ENCODE measurements at places on chromosomes 7 and 10.

DNA sequence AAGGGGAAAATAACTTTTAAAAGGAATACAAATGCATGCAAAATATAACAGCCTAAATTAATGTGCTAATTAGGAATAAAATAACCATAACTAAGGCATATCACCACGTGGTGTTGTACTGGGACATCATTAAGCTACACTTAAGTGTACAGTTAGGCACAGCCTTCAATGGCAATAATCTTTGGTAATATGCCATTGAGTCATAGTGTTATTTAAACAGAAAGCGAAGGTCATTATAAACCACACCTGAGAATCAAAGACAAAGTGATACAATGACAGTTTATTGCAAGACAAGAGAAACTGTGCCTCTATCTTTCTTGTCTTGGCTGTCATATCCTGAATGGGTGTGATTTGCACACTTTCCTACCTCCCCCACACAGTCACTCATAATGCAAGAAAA, 30.5 kb upstream of the AUTS2 start:
- DNase-seq, result no peak

GRCh38 chr7:54615-55014, 137.8 kb upstream of the FAM20C start:
- DNase-seq, result no peak

- no peak for DNase-seq
These were observed 97.5 kb downstream of the FAM53B start for GRCh38 chr10:124646483-124647352.

- no peak for DNase-seq
These were observed 9.4 kb downstream of the EFCAB10 start for GRCh38 chr7:105571891-105572290.

DNA sequence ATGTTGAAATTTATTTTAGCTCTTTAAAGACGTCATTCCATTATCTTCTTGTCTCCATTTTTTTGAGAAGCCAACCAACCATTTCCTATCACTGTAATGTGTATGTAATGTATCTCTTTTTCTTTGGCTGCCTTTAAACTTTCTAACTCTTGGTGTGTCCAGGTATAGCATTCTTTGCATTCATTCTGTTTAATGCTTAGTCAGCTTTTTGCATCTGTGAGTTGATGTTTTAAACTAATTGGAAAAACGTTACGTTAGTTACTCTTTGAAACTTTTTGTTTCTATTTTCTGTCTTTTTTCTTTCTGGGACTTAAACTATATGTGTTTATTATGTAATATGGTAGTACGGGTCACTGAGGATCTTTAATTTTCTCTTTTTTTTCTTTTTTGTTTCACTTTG, 77.4 kb upstream of the PPP1R9A start:
- no peak for DNase-seq

DNA sequence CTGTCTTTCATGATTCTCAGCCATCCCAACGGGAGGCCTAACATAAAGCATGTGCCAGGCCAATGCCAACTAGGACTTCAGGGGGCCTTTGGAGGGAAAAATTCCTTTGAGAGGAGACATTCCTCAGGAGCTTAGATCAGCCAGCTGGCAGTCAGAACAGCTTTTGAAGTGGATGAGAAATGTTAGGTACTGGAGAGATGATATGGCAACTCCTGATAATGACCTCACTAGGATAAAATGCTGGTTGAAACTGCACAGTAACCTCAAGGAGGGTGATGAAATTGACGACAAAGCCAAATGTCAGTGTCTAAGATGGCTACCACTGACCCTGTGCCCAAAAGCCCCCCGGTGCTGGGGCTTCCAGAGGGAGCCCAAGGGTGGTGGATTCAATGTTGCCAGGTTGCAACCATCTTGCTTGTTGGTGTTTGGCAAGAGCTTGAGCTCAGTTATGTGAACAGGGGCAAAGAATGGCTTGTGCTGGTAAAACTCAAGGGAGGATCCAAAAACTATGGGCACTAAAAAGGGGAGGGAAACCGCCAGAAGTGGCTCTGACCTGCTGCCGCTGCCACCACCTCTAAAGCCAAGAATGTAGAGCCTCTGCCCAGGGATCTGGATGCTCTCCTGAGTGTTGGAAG, 121.2 kb downstream of the UBE2H start:
- no peak for DNase-seq

- no peak for DNase-seq
These were observed 10.0 kb downstream of the BTRC start for GRCh38 chr10:101363850-101364400.

DNA sequence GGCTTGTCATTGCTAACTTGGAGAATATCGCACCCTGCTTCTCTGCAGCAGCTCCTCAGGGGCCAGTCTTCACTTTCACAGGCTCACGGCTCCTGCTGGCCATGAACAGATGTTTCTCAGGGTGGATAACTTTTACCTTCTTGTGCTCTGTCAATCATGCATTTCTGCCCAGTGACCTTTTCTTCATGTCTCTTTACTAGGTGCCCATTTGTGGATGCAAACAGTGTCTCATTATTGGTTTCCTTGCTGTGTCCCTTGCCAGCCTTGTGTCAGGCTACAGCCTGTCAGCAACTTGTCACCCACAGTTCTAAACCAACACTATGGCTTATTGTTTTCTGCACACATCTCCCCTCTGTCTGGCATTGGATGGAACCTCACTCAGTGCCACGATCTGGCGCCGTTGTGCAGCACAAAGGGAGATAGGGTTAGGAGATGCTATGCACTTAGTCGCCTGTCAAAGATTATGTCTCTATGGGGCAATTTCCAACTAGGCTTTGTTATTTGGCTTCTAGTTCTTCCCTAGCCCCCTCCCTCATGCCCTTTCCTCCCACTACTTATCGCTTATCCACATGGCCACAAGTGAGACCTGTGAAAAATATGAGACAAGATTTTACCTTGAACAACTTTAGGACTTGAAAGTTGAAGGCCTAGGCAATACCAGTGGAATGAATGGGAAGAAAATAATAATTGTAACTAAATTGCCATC, 45.7 kb upstream of the NXPH1 start:
- no peak for DNase-seq

- no peak for DNase-seq
These were observed 75.6 kb downstream of the AMZ1 start for GRCh38 chr7:2763597-2763996.

GRCh38 chr10:72337039-72337629, 17.6 kb downstream of the DNAJB12 start:
- DNase-seq, result peak; percentile 49

GRCh38 chr7:96899108-96899507, 106.2 kb upstream of the DLX6 start:
- DNase-seq, result no peak

DNA sequence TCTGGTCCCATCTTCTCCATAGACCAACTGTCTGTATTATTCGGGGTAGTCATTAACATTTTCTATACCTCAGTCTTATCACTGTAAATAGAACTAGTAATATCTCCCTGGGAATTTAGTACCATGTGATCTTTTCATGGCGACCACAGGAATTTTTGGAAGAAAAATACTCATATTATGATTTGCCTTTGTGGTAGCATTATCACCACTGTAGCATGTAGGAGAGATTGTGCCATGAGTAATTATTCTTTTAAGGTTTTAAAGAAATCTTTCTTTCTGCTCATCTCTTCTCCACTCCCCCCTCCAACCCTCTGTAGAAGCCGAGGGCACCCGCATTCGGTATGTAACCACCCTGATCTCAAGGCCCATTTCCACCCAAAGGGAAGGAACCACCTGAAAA, 25.0 kb downstream of the ZNF365 start:
- DNase-seq, result no peak

DNA sequence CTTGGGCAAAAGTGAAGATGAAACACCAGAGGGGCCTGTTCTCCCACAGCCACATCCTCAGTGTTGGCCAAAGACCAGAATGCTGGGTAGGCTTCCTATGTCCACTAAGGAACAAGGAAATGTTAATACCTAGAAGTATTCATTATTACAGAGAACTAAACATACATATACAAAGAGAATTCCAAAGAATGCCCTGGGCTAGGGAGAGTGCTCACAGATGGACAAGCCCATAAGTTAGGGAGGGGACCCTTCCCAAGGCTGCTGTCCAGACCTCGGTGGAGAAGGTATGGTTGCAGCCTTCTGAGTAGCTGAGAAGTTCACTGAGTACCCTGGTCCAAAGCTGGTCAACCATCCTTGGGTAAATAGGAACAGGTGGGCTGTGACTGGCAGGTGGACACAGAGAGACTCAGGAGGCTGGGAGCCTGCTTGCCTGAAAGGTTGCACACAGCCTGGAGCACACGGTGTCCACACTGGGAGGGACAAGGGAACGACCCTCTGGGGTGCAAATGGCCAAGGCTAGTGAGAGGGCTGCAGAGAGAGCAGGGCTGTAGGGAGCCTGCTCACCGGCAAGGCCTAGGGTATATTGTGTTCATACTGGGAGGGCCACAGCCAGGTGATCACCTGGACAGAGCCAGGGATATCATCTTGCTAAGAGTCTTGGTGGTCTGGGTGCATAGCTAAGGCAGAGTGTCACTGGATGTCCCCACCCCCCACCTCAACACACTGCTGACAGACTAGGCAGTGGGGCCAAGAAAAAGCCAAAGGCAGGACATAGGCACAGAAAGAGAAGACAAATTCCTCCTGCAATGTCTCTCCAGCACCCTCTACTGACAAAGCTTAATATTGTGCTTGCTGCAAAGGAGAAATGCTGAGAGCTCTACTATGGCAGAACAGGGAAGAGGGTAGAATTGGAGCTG, 40.3 kb downstream of the CPVL start:
- DNase-seq, result no peak

GRCh38 chr10:13773043-13773442, 186.3 kb downstream of the PRPF18 start:
- no peak for DNase-seq

- DNase-seq, result no peak
These were observed 9.2 kb downstream of the CDHR3 start for GRCh38 chr7:105972276-105972675.

- no peak for DNase-seq
These were observed 24.4 kb upstream of the C10orf67 start for GRCh38 chr10:23368816-23369640.

DNA sequence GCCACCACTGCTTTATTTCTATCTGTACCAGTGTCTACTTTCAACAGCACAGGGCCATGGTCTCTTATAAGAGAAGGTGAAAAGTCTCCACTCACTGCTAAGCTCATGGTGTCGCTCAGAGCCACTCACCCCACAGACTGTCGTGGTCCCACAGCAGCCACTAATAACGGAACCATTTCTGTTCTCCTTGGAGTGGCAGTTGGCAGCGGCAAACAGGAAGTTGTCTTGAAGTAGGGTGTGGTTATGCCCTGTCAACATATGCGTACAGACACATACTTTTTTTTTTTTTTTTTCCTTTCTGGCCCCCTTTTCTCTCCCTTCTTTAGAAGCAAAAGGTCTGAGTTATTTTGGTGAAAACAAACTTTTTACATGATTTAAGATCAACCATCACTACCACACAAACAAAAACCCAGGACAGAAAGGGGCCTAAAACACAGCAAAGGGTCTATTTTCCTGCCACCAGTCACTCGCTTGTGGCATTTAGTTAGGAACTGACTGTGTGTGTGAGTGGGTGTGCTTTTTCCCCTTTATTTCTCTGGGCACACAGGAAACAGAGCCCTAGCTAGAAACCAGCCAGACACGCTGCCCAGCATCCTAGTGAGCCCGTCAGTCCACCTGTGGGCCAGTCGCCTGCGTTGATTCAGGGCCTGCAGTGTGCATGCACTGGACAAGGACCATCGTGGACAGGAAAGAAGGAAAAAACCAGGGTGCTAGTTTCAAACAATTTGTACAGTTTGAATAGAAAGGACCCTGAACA, 96.7 kb upstream of the EFCAB10 start:
- peak; percentile 30 for DNase-seq

GRCh38 chr10:6195376-6195775, 7.4 kb upstream of the PFKFB3 start:
- DNase-seq, result no peak

DNA sequence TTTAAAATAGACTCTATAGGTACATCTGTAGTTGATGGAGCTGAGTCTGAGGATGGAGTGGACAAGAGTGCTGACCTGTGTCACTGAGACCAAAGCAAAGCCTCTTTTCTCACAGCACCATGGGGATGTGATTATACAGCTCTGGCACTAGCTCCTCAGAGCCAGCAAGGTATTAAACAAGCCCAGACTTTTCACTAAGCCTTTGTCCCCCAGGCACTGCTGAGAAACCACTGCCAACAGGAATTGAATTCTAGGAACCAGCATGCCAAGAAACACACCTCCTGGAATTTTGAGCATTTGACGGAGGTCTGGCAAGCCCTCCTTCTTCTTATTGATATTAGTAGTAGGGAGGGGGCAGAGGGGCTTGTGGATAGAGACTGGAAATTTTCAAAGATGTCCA, 147.0 kb downstream of the C1GALT1 start:
- DNase-seq, result no peak

- no peak for DNase-seq
These were observed 134.7 kb upstream of the FAM20C start for GRCh38 chr7:57482-58255.

DNA sequence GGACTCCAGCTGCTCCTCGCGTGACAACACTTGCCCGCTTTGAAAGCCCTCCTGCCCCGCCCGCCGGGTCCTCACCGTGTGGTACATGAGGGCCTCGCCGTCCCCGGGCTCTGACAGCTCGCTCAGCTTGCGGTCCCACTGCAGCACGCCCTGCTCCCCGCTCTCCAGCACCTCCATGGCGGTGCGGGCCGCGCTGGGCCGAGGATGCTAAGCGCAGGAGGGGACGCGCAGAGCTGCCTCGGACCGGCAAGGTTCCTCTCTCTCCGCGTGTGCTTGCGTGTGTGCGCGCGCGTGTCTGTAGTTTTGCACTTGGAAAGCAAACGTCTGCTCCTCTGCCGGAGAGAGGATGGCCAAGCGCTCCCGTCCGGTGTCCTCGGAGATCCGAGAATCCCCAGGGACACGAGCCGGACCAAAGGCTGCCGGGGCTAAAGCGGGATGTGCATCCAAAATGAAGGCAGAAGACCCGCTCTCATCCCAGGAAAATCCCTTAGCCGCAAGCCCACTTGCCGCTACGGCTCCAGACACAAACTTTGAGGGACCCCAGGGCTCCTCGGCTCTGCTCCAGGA, at the start of gene CREB3L2:
Gene CREB3L2, minus strand, starts transcription at position 558 of the 567 bp plus-strand sequence. Its CDS starts 381 bp downstream, at position 177.
- DNase-seq, result peak; percentile 52

- no peak for DNase-seq
These were observed 184.5 kb downstream of the PRKCQ start for GRCh38 chr10:6395606-6396005.

DNA sequence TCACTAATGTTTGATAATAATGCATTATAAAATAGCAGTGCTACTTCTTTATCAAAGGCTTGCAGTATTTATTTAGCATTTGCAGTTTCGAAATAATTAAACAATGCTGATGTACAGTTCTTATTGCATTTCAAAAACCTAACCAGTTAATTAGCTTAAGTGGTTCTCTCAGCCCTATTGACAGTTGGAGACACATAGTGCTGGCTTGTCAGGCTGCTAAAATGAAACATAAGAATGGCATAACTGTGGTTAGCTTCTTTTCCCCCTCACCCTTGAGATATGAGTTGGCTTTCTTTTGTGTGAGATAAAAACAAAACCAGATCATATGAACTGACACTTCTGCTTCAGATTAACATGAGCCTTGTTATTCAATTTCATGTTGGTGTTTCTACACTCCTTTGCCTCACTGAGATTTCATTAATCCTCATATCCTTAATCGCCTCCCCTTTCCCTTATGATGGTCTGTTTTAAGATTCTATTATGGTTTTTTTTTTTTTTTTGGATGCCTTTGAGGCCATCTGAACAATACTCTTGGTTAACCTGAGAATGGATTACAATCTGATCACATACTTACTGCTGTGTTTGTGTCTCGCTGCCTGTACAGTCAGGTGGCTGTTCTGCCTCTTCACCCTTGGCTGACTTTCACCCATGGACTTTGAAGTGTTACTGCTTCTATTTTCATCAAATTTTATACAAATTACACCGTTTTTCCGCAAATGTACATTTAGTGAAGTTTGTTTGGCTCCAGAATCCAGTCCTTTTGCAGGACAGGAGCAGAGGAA, 108.0 kb downstream of the SDK1 start:
- no peak for DNase-seq

- no peak for DNase-seq
These were observed 505.3 kb downstream of the SORCS3 start for GRCh38 chr10:105146436-105146835.
